ENCODE measurements at places on chromosomes 1 and 21. TPM values are rescaled to one million over a fixed set of nuclear protein-coding genes. Genes with fewer than 3 reads are reported as not detected.

Gene MAP1LC3C
- total RNA-seq, result not detected

Gene AMY2B
- total RNA-seq, result 0.98 TPM

Gene CELF3
- 0.07 TPM for total RNA-seq

Gene KLF17
- 0.58 TPM for total RNA-seq

DNA sequence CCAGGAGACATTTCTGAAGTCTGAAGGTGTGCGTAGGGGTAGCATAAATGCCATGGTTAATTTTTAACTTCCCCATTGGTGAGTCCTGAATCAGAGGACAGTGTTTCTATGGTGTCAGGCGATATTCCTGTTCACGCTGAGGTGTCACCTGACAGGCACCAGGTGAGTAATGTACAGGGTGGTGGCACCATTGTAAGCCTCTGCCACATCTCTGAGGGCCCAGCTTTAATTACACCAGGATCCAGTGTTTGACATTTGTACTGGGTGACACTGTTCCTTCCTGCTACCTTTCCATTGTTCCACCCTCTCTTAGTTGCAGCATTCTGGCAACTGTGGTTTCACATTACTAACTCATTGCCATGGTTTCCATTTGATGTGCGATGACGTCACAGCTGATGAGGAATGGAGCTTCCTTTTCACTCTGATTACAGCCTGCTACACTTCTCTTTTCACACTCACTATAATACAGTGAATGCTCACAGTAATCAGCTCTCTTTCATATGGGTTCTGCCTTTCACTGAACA lies 40.6 kb upstream of the MARK1 start:
- peak; percentile 58 for DNase-seq

DNA sequence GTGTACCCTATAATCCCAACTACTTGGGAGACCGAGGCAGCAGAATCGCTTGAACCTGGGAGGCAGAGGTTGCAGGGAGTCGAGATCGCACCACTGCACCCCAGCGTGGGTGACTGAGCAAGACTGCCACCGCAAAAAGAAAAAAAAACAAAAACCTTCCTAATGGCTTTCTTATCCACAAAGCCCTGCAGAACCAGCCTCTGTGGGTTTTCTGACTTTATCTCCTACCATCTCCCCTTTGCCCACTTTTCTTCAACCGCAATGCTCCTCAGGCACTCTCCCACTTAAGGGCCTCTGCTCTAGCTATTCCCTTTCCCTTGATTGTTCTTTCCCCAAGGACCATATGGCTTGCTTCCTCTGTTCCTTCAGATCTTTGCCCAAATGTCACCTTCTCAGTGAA lies 67.9 kb upstream of the PUM1 start:
- no peak for DNase-seq

DNA sequence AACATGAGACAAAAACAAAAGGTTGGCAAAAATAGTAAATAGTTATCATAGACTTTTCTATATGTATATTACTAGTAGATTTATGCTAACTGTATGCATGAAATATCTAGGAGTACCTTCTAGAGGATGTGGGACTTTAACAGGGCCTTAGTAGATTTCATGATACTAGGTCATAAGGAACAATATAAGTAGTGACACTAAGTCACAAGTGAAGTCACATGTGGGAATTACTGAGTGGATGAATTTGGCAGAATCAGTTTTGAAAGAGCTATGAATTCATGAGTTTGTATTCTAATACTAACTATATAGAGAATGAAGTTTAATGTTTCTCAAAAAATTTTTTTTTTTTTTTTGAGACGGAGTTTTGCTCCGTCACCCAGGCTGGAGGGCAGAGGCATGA lies 53.1 kb upstream of the GPR25 start:
- no peak for DNase-seq

DNA sequence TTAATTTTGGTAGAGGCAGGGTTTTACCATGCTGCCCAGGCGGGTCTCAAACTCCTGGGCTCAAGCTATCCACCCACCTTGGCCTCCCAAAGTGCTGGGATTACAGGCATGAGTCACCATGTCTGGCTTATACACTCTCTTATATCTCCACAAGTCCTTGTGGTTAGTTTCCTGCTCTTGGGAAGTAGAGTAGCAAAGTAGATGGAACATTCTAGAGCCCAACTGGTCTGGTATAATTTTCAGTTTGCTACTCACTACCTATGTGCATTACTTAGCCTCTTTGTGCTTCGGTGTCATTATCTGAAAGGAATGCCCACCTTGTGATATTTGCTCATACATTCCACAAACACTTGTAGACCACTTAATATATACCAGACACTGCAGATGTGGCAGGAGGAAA lies 96.6 kb upstream of the IPO9 start:
- no peak for DNase-seq

DNA sequence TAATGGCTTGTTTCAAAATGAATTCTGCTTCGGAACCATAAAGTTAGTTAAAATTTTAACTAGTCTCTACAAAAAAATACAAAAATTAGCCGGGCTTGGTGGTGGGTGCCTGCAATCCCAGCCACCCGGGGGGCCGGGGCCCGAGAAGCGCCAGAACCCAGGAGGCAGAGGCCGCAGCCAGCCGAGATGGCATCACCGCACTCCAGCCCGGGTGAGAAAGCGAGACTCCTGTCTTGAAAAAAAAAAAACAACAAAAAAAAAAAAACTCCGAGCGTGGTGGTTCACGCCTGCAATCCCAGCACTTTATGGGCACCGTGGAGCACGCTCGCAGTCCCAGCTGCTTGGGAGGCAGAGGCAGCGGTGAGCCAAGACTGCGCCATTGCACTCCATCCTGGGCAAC lies 781.4 kb downstream of the BRINP3 start:
- DNase-seq, result no peak

DNA sequence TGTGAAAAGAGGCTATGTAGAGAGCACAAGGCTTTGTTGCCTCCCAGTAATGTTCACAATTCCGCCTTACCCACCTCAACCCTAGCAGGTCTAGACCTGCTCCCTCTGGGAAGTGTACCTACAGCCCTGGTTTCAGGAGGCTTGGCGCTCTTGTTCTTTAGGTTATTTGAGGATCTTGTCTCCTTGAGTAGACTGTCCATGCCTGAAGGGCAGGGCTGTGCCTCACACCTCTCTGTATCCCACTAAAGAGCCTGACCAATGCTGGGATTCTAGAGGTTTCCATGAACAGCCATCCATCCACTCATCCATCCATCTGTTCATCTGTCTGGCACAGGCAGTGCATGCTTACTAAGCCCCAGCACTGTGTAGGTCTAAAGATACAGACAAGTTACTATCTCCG lies 1.0 kb downstream of the RAB7B start:
- no peak for DNase-seq

- peak; percentile 31 for DNase-seq
Measured at GRCh38 chr1:111570781-111571181, 48.8 kb upstream of the RAP1A start.

DNA sequence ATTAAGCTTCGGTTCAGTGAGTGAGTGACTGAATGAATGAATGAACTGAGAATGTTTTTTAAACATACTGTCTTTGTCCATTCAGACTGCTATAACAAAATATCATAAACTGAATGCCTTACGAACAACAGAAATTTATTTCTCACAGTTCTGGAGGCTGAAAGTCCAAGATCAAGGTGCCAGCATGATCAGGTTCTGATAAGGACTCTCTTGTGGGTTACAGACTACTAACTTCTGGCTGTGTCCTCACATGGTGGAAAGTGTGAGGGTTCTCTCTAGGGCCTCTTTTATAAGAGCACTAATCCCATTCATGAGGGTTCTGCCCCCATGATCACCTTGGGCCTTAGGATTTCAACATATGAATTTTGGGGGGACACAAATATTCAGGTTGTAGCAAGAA lies 7.1 kb upstream of the DUSP10 start:
- no peak for DNase-seq

GRCh38 chr21:24175106-24175505 lies 1432.2 kb downstream of the MRPL39 start:
- DNase-seq, result no peak

DNA sequence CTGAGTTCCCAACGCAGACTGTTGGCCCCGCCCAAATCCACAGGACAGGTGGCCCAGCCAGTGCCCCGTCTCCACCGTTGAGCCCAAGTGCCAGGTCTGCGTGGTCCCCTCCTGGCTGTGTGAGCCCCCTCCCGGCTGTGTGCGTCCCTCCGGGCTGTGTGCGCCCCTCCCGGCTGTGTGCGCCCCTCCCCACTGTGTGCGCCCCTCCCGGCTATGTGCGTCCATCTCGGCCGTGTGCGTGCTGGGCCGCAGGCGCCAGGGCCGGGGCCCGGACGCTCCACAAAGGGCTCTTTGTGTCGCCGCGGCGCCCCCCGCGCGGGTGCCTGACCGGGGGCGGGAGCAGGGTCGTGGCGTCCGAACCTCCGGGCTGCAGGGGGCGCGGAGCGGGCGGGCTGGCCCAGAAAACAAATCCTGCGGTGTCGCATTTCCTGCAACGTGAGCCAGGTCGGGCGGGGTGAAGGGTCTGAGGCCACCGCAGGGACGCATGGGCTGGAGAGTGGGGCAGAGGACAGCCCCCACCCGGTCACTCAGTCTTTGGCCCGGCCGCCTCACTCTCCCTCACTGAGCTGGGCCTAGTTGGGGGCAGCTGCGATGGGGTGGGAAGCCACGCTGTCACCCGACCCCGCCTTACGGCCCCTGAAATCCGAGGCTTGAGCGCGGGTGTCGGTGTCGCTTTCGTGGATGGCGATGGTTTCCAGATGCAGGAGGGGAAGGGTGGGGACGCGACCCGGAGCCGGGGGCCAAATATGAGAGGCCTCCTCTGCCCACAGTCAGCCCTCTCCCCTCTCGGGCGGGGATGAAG lies 18.8 kb downstream of the TNFRSF25 start:
- no peak for DNase-seq

- no peak for DNase-seq
Measured at GRCh38 chr1:111819566-111820263, 64.0 kb downstream of the DDX20 start.

- no peak for DNase-seq
Measured at GRCh38 chr1:228318823-228319241, 87.8 kb downstream of the TRIM11 start.

GRCh38 chr1:101965341-101965740 lies 31.4 kb downstream of the OLFM3 start:
- DNase-seq, result no peak

DNA sequence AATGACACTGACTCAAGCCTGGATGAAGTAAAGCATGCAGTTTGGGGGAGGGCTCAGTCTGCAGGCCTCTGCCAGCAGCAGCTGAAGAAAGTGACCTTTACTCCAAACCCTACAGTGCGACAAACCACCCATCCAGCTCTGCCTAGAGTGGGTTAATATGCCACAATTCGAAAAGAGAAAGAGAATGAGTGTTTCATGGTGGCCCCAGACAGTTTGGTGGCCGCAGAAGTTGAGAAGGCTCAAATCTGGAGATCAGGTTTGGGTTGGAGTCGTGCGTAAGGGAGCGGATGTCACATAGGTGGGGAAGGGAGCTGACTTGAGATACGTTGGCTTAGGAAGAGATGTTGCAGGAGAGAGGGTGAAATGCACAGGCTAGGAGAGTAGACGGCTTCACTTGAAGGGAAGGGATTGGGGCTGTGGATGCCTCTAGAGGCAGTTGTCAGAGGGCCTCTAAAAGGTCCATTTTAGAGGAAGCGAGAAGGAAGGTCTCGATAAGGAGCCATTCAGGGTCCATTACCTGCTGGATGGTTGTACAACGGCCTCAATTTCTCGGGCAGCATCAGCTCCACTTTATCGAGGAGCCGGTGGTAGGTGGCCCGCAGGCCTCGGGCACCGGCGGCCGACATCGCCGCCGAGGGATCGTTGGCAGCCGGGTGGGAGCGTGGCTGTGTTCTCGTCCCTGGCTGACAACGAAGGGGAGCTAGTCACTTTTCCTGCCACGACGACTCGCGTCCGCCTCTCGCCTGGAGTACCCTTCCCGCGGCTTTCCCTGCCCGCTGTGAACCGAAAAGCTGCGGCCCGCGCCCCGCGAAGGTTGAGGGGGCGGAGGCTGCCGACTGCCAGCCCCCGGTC lies 1.0 kb upstream of the DCAF6 start:
- peak; percentile 52 for DNase-seq

DNA sequence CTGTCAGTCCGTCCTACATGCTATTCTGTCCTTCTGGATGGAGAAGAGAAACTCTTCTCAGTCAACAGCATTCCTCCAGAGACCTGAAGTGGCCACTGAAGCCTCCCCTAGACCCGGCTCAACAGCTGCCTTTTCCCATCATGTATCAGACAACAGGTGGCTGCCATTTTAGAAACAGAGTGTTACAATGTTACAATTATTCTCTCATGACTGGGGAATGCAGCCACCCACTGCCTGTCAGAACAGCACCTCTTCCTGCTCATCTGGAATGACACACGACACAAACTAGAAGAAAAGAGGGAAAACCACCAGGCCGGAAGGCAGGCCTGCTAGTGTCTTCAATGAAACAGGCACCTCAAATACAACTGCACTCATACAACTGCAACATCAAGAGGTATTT lies 105.3 kb downstream of the PGBD5 start:
- no peak for DNase-seq

GRCh38 chr1:53107090-53107489 lies 35.3 kb downstream of the SLC1A7 start:
- DNase-seq, result no peak

- no peak for DNase-seq
Measured at GRCh38 chr21:27397578-27397977, 430.7 kb upstream of the ADAMTS5 start.

- no peak for DNase-seq
Measured at GRCh38 chr1:27000090-27000816, 6.8 kb downstream of the TRNP1 start.

Measured in PC-3 (cell line).